ENCODE measurements at places on chromosomes 7 and 10.

GRCh38 chr7:23235813-23236221, 10.8 kb upstream of the GPNMB start:
- H3K4me3 ChIP-seq, result no peak overlapping the region
- peaks cover 10% of the 10 kb centered on the region for H3K4me1 ChIP-seq
- H3K36me3 ChIP-seq, result no peaks in the 10 kb centered on the region
- no peak for DNase-seq
- H3K27ac ChIP-seq, result peak overlapping the region; percentile 80
- no peaks in the 10 kb centered on the region for H3K27me3 ChIP-seq

DNA sequence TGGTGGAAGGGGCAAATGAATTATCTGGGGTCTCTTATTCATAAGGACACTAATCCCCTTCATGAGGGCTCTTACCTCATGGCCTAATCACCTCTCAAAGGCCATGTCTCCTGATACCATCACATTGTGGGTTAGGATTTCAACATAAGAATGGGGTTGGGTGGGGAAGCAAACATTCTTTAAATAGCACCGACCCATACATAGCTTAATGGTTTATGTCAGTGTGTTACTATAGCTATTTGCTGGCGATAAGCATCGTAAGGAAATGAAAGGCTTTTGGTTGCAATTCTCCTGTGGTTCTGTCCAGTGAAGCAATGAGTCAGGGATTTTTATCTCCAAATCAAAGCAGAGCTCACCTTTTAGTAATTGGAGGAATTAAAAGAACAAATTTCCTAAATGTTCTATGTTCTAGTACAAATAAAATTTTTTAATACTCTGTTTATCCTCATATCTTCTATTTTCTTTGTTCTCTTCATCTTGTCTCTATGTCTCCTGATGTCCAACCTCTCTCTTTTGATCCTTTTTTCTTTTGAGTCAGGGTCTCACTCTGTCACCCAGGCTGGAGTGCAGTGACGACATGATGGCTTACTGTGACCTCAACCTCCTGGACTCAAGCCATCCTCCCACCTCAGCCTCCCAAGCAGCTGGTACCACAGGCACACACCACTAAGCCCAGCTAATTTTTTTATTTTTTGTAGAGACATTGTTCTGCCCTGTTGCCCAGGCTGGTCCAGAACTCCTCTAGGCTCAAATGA, 57.0 kb upstream of the GLCCI1 start:
- H3K4me1 ChIP-seq, result no peaks in the 10 kb centered on the region
- H3K36me3 ChIP-seq, result no peaks in the 10 kb centered on the region
- DNase-seq, result no peak
- H3K4me3 ChIP-seq, result no peak overlapping the region

DNA sequence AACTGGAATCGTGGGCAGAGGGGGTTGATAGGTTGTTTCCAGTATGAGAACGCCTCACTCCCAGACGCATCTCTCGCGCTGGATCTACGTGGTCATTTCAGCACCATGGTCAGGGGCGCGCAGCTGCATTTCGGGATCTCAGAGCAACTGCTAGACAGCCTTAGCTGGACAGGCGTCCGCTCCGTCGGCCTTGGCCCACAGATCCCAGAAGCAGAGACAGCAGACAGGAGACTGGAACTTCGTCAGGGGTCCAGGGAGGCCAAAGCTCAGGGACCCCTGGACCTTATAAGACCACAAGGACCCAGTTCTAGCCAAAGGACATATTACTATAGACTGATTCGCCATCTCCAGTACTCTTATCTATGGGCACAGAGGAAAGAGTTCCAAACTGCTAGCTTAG, 5.3 kb downstream of the NEUROG3 start:
- H3K4me1 ChIP-seq, result no peaks in the 10 kb centered on the region
- no peaks in the 10 kb centered on the region for H3K36me3 ChIP-seq
- H3K4me3 ChIP-seq, result no peak overlapping the region
- peaks cover 99% of the 10 kb centered on the region for H3K27me3 ChIP-seq
- DNase-seq, result no peak
- H3K27ac ChIP-seq, result no peak overlapping the region

GRCh38 chr10:21720090-21720489, 186.1 kb downstream of the MLLT10 start:
- H3K36me3 ChIP-seq, result no peaks in the 10 kb centered on the region
- H3K27me3 ChIP-seq, result no peaks in the 10 kb centered on the region
- peaks cover 11% of the 10 kb centered on the region for H3K4me1 ChIP-seq

GRCh38 chr7:116499168-116500077, at the start of gene CAV2:
CAV2 (plus strand) TSS chr7:116499738; CDS start chr7:116499782, 44 bp downstream.
- H3K4me1 ChIP-seq, result peaks cover 49% of the 10 kb centered on the region
- peak within 1 kb of the TSS; percentile 76 for H3K4me3 ChIP-seq
- no peaks in the 10 kb centered on the region for H3K36me3 ChIP-seq
- no peak for DNase-seq
- no peaks in the 10 kb centered on the region for H3K27me3 ChIP-seq
- peak within 1 kb of the TSS; percentile 97 for H3K27ac ChIP-seq

DNA sequence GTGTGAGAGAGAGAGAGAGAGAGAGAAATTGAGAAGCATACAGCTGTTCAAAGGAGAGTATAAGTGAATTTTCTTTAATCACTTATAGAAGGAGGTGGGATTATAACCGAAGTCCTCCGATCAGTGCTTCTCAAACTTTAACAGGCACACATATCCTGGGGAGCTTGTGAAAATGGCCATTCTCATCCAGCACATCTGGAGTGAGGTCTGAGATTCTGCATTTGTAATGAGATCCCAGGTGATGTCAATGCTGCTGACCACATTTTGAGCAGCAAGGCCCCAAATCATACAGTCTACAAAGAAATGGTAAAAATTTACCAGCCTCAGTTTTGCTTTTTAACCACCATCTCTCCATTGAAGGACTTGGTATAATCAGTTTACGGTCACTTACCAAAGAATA, 219.0 kb downstream of the PTEN start:
- DNase-seq, result no peak
- H3K4me1 ChIP-seq, result peaks cover 16% of the 10 kb centered on the region
- no peak overlapping the region for H3K4me3 ChIP-seq

- H3K4me3 ChIP-seq, result no peak overlapping the region
- no peak for DNase-seq
- no peaks in the 10 kb centered on the region for H3K4me1 ChIP-seq
- no peak overlapping the region for H3K27ac ChIP-seq
These were observed 305.7 kb downstream of the BMPER start for GRCh38 chr7:34211018-34211417.

GRCh38 chr7:55101359-55101758, 82.5 kb downstream of the EGFR start:
- peak overlapping the region; percentile 52 for H3K27ac ChIP-seq
- H3K27me3 ChIP-seq, result no peaks in the 10 kb centered on the region
- no peak for DNase-seq
- H3K4me3 ChIP-seq, result no peak overlapping the region
- H3K36me3 ChIP-seq, result peaks cover 7% of the 10 kb centered on the region

DNA sequence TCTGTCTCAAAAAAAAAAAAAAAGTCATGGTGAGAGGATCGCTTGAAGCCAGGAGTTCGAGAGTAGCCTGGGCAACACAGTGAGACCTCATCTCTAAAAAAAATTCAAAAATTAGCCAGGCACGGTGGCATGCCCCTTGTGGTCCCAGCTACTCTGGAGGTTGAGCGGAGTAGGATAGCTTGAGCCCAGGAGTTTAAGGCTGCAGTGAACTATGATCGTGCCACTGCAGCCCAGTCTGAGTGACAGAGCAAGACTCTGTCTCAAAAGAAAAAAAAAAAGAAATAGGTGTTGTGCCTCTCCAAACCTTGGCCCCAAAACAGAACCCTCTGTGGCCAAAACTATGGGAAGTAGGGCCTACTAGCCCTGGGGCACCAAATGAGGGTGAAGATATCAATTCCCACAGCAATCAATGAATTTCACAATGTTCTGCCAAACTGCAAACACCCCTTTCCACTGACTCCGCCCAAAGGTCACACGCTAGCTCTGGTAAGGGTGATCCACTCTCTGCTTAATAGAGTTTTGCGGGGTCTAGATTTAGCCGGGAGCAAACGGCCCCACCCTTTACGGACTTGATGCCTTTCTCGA, 16.9 kb downstream of the SSC4D start:
- no peaks in the 10 kb centered on the region for H3K36me3 ChIP-seq
- peak overlapping the region; percentile 92 for H3K27ac ChIP-seq
- H3K27me3 ChIP-seq, result no peaks in the 10 kb centered on the region
- H3K4me1 ChIP-seq, result peaks cover 49% of the 10 kb centered on the region
- peak overlapping the region; percentile 73 for H3K4me3 ChIP-seq

Measured in esophagus squamous epithelium (tissue), 5 donors.